ENCODE measurements at places on chromosomes 7 and 10. TPM values are rescaled to one million over a fixed set of nuclear protein-coding genes. Genes with fewer than 3 reads are reported as not detected.

GRCh38 chr7:156609010-156609877, 31.3 kb upstream of the RNF32 start:
- H3K4me3 ChIP-seq = no peak overlapping the region
- H3K27ac ChIP-seq = no peak overlapping the region
- no peaks in the 10 kb centered on the region for H3K36me3 ChIP-seq

DNA sequence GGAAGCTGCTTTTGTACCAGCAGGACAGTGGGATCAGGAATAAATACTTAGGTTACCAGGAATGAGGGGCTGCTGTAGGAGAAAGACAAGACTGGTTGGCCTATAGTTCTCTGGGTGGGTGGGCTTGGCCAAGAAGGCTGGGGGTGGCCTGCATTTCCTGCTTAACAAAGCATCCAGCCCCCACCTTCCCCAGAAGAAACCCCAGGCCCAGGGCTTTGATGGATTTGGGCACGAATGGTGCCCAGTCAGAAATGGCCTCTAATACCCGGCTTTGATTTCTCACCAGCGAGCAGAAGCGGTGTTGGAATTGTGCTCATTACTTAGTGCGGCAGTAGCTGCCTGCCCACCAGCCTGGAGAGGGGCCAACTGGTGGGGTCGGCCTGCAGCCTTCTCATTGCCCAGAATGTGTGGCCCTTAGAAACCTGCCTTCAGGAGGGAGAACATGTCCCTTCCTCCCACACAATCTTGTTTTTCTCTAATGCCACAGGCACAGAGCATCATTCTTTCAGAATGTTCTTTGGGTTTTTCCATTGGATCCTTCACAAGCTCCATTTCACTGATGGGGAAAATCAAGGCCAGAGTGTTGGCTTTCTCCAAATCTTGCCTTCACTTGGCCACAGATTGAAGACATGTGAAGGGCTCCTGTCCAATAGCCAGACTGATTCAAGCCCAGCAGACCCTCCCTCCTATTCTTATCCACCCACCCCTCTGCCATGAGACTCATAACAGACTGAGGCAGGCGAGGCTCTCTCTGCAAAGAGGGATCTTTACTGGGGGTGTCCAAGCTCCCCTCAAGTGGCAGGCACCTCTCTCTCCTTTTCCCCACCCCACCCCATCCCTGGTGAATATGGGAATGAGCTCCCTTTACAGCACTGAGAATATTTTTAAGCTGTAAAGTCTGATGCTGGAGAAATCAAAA, 2.5 kb downstream of the UNC5B start:
- H3K27ac ChIP-seq = no peak overlapping the region
- peaks cover 7% of the 10 kb centered on the region for H3K4me1 ChIP-seq
- H3K27me3 ChIP-seq = peaks cover 14% of the 10 kb centered on the region
- no peak for DNase-seq

DNA sequence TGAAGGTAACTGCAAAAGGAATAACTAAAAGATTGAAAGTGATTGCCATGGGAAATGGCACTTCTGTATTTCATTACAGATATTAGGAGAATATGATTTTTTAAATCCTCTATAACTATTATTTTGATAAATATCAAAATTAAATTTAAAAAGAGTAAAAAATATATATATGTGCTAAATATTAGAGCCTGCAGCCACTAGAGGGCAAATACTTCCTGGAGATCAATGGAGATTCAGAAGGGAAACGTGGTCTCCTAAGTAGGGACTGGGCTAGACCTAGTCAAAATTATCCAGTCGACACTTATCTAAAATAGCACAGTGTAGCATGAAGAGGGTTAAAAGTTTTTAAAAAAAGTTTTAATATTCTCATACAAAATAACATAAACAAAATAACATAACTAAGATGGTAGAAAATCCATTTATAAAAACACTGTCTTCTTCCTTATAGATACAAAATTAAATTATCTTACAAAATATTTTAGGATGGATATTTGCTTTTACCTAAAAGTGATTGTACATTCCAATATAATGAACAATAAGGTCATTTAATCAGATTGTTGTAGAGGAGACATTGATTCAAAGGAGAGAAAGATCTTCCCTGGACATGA, 434.3 kb downstream of the MDFIC start:
- H3K4me1 ChIP-seq = no peaks in the 10 kb centered on the region
- H3K4me3 ChIP-seq = no peak overlapping the region
- no peak overlapping the region for H3K27ac ChIP-seq
- DNase-seq = peak; percentile 25

DNA sequence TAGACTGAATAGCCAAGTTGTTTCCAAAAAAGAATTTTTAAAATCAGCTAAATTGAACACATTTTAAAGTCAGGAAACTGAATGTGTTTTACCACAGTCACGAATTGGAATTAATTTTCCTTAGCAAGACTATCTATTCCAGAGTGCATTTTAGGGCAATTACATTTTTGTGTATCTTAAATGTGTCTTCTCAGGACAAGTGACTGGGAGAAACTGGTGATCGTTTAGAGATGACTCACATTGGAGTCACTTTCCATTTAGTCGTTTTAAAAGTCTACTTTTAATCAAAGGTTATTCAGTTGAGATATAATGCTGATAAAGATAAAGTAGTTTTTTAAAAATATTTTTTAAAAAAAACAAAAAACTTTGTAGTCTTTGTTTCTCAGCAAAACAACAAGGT, 191.7 kb upstream of the SLC26A5 start:
- H3K36me3 ChIP-seq = no peaks in the 10 kb centered on the region
- DNase-seq = no peak
- H3K4me3 ChIP-seq = no peak overlapping the region

DNA sequence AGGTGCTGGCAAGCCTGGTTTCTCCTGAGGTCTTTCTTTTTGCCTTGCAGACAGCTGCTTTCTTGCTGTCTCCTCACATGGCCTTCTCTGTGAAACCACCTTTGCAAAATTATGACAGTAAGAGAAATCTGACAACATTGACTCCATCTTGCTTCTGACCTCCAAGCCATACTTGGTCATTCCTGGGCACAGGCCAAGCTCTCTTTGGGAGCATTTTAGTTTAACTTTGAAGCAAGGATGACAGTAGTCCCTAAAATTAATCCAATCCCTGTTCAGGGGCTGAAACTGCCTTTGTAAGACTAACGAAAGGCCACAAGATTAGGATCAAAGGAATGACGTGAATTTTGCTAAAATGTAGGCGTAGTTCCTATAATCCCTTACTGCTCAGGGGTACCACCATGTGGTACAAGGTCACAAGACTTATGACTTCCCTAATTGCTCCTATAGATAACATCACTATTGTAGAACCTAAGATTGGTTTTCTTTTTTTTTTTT, 25.1 kb upstream of the NRBF2 start:
- H3K4me1 ChIP-seq = no peaks in the 10 kb centered on the region
- H3K36me3 ChIP-seq = no peaks in the 10 kb centered on the region
- H3K4me3 ChIP-seq = no peak overlapping the region

GRCh38 chr7:101023839-101024238, 4.0 kb downstream of the MUC17 start:
- DNase-seq = no peak
- no peaks in the 10 kb centered on the region for H3K27me3 ChIP-seq
- H3K4me3 ChIP-seq = no peak overlapping the region
- no peaks in the 10 kb centered on the region for H3K36me3 ChIP-seq
- H3K4me1 ChIP-seq = no peaks in the 10 kb centered on the region

DNA sequence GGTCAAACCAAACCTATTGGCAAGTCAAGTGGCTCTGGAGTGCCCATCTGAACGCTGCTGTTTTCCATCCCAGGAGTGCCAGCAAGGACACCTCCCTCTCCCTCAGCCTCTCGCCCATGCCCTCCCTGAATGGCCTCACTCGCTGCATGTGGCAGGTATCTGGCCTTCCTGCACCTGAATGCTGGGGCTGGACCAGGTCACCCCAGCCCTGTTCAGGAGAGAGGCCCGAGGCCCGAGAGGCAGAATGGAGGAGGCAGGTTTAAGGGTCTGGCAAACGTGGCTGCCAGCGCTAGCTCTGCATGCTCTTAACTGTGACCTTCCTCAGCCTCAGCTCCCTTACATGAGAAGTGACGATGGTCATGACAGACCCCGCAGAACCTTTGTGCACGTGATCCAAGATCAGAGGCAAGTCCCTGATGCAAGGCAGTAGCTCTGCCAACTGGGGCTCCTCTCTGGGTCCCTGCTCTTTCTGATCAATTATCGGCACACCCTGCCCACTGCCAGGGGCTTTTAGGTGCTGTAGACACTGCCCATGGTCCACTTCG, 295.7 kb upstream of the ZMIZ1 start:
- DNase-seq = no peak
- no peak overlapping the region for H3K27ac ChIP-seq
- no peaks in the 10 kb centered on the region for H3K4me1 ChIP-seq

DNA sequence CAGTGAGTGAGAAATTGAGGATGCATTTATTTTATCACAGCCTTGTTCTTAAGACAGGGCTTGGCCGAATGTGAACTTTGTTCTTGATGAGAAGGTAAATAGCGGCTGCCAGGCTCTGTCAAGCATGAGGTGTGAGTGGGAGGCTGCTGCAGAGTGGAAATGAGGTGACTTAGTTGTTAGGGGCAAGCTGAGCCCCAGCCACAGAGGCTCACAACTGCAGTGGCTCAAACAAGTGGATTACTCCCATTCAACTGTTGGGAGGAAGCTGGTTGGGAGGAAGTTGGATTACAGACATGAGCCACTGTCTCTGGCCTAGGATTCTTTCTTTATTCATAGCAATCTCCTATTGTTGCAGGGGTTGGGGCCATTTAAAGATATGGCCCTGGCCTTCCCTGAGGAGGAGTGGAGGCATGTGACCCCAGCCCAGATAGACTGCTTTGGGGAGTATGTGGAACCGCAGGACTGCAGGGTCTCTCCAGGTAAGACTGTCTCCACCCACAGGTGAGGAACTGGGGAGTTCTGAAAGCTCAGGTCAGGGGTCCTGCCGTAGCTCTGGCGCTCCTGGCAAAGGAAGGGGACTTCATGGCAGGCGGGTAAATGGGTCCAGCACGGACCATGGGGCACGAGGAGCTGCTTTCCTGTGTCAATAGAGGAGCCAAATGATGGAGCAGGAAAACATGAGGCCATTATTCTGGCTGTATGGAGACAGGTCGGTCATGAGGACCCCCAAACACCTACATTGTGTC, 7.1 kb downstream of the ZSCAN25 start:
- no peak for DNase-seq
- H3K4me1 ChIP-seq = peaks cover 3% of the 10 kb centered on the region
- no peak overlapping the region for H3K4me3 ChIP-seq
- H3K36me3 ChIP-seq = peaks cover 61% of the 10 kb centered on the region
- no peaks in the 10 kb centered on the region for H3K27me3 ChIP-seq

GRCh38 chr10:48803801-48804584, 119.3 kb downstream of the WDFY4 start:
- H3K27ac ChIP-seq = no peak overlapping the region
- peaks cover 21% of the 10 kb centered on the region for H3K4me1 ChIP-seq
- H3K36me3 ChIP-seq = no peaks in the 10 kb centered on the region
- DNase-seq = no peak

DNA sequence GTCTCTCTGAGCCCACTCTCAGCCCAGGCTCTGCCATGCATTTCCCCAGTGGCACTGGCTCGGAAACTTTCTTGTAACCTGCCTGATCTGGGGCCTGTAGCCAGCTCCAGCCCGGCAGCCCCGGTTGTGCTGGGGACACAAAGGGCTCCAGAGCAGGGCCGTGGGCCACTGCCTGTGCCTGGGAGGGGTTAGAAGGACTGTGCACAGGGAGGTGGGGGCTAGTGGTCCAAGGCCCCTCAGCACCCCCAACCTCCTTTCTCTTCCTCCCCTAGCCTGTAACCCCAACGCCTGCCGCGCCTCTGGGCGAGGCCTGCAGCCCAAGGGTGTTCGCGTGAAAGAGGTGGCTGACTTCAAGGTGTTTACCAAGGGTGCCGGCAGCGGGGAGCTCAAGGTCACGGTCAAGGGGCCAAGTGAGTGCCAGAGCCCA, 9.6 kb downstream of the FLNC start:
- peak overlapping the region; percentile 13 for H3K27ac ChIP-seq
- H3K4me3 ChIP-seq = no peak overlapping the region
- H3K27me3 ChIP-seq = no peaks in the 10 kb centered on the region
- no peak for DNase-seq
- peaks cover 3% of the 10 kb centered on the region for H3K36me3 ChIP-seq
- H3K4me1 ChIP-seq = peaks cover 2% of the 10 kb centered on the region

ZNF786 gene
- 5.5 TPM for total RNA-seq

SEMA3C gene
- 55.4 TPM for total RNA-seq

ZPBP gene
- 0.85 TPM for total RNA-seq

NPY gene
- not detected for total RNA-seq

AOC1 gene
- total RNA-seq = 0.92 TPM

CD36 gene
- total RNA-seq = 726 TPM

RSU1 gene
- 81.5 TPM for total RNA-seq

ATRNL1 gene
- 0.40 TPM for total RNA-seq

GIMAP8 gene
- total RNA-seq = 20.9 TPM

NXPH1 gene
- total RNA-seq = 0.17 TPM

TMEM270 gene
- not detected for total RNA-seq

IRF5 gene
- 34.1 TPM for total RNA-seq

CYP26C1 gene
- not detected for total RNA-seq

ATOH7 gene
- not detected for total RNA-seq

All from lung (tissue), 17 donors.